ENCODE measurements at places on chromosomes 3 and 15. TPM values are rescaled to one million over a fixed set of nuclear protein-coding genes. Genes with fewer than 3 reads are reported as not detected.
A peak's percentile ranks its signal among the peaks of the same experiment; 100 is the strongest.

GRCh38 chr3:159238646-159239045 is 436.8 kb downstream of the MFSD1 start:
- H3K36me3 ChIP-seq, result no peaks in the 10 kb centered on the region
- H3K4me3 ChIP-seq, result no peak overlapping the region
- no peak for DNase-seq
- H3K27ac ChIP-seq, result no peak overlapping the region

Gene CHST14
- 13.6 TPM for total RNA-seq

GRCh38 chr15:82709421-82710207 is at the start of gene AP3B2:
Gene AP3B2, minus strand, starts transcription at chr15:82709875. Its CDS starts 169 bp downstream, at chr15:82709706.
- H3K27ac ChIP-seq, result peak within 1 kb of the TSS; percentile 7
- peak within 1 kb of the TSS; percentile 61 for H3K4me3 ChIP-seq
- H3K36me3 ChIP-seq, result no peaks in the 10 kb centered on the region
- peaks cover 2% of the 10 kb centered on the region for H3K27me3 ChIP-seq
- peak; percentile 46 for DNase-seq
- peaks cover 4% of the 10 kb centered on the region for H3K4me1 ChIP-seq

Gene SLMAP
- total RNA-seq, result 74.3 TPM

DNA sequence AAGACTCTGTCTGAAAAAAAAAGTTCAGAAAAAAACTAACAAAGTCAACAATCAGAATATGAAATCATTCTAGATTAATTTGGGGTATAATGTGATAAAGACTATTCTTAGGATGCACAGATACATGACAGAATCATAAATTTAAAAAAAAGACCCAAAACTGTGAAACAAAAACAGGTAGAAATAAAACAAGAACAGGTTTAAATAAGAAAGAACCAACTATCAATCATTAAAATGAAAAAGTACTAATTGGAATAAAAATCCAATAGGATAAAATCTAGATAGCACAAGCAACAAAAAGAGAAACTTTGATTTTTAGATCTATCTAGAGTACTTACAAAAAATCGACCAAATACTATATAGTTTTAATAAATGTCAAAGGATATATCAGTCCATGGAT is 13.4 kb downstream of the TMEM202 start:
- H3K4me1 ChIP-seq, result no peaks in the 10 kb centered on the region
- no peaks in the 10 kb centered on the region for H3K36me3 ChIP-seq
- H3K27me3 ChIP-seq, result peaks cover 4% of the 10 kb centered on the region
- DNase-seq, result no peak
- no peak overlapping the region for H3K4me3 ChIP-seq
- no peak overlapping the region for H3K27ac ChIP-seq

DNA sequence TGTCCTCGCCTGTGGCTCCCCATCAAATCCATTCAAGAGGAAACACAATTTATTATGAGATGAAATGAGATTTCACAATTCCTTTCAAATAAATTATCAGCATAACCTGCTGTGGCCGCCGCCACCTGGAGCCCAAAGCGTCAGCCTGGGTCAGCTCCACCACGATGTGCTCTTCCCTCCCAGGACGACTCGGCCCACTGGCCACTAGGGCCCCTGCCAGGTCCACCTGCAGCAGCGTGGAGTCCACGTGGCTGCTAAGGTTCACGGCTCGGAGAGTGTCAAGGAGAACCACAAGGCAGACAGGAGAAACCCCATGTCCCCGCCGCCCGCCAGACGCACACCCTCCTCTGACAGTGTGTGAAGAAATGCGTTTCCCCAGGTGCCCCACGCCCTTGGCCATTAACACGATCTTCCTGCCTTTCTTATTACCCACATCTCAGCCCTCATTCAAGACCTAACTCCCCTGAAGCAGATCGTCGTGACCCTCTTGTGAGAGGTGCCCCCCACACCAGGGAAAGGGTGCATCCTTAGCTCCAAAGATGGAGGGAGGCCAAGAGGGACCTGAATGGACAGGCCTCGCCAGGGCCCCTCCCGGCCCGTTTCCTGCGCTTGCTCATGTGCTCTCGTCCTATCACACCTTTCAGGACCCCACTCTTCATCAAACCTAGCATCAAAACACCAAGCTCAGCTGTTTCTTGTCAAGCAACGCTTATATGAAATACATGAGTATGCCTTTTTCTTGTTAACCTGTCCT is 80.6 kb downstream of the OCA2 start:
- no peak overlapping the region for H3K27ac ChIP-seq
- no peaks in the 10 kb centered on the region for H3K4me1 ChIP-seq
- H3K4me3 ChIP-seq, result no peak overlapping the region
- DNase-seq, result no peak
- no peaks in the 10 kb centered on the region for H3K27me3 ChIP-seq

GRCh38 chr3:48016301-48016973 is at the start of gene MAP4:
Gene MAP4, minus strand, starts transcription at chr3:48016416. Its CDS starts 17,556 bp downstream, at chr3:47998860.
- no peak within 1 kb of the TSS for H3K27ac ChIP-seq
- H3K36me3 ChIP-seq, result no peaks in the 10 kb centered on the region
- H3K27me3 ChIP-seq, result no peaks in the 10 kb centered on the region

Gene PAQR5
- not detected for total RNA-seq

DNA sequence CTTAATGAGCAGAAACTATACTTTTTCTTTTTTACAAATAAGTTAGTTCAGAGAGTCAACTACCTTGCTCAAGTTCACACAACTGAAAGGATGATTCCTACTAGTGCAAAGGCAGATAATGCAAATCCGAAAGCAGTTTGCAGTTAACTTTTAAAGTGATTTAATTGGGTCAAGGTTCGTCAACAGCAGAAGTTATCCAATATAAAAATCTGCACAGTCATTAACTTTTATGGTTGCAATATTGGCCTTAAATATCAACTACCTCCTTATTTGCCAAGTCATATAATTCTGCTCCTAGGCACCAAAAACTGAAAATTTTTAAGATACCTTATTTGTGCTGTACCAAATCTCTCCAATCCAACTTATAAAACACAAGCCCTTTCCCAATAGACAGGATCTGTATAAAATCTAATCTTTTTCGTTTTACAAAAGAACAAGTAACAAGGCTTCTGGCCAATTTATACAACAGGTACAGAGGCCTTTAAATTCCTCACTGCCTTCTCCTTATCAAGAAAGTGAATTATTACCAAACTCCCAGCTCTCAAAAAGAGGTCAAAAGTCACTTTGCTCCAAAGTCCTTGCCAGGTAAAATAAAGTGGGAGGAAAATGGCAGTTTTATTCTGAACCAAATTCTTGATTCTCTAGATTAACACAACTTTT is 416.6 kb upstream of the NECTIN3 start:
- H3K27me3 ChIP-seq, result no peaks in the 10 kb centered on the region
- no peak for DNase-seq
- H3K4me3 ChIP-seq, result no peak overlapping the region
- no peaks in the 10 kb centered on the region for H3K36me3 ChIP-seq
- H3K27ac ChIP-seq, result no peak overlapping the region

- no peak within 1 kb of the TSS for H3K27ac ChIP-seq
- no peaks in the 10 kb centered on the region for H3K27me3 ChIP-seq
- H3K4me1 ChIP-seq, result peaks cover 17% of the 10 kb centered on the region
- DNase-seq, result peak; percentile 39
- H3K4me3 ChIP-seq, result peak within 1 kb of the TSS; percentile 15
- no peaks in the 10 kb centered on the region for H3K36me3 ChIP-seq
Observed at GRCh38 chr3:52533623-52534280, at the start of gene NT5DC2. Gene NT5DC2, minus strand, starts transcription at chr3:52533857. Its CDS starts 120 bp downstream, at chr3:52533737.

Gene KCNMB2
- total RNA-seq, result not detected

Gene TTC21A
- 5.3 TPM for total RNA-seq

DNA sequence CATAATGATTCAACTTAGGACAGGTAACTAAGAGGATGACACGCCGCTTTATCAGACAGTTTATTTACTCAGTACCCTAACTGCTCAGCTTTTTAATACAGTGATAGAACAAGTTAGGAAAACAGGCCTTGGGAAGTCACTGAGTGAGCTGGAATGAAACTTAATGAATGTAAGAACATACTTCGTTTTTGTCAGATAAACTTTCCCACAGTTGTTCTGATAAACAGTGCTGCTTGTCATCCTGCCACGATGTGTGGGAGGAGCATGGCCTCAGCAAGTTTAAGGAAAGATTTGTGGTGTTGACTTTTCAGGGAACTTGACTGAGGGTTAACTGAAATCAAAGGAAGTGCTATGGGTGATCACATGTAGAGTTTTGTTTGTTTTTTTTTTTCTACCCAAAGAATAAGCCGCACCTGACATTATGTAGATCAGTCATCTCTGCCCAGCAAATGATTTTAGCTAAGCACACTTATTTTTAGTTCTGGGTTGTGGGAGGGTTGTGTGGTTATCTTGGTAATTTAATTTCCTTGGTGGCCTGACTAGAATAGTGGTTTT is 5.6 kb upstream of the P2RY14 start:
- no peak overlapping the region for H3K4me3 ChIP-seq
- H3K4me1 ChIP-seq, result no peaks in the 10 kb centered on the region
- H3K27me3 ChIP-seq, result no peaks in the 10 kb centered on the region
- no peaks in the 10 kb centered on the region for H3K36me3 ChIP-seq

DNA sequence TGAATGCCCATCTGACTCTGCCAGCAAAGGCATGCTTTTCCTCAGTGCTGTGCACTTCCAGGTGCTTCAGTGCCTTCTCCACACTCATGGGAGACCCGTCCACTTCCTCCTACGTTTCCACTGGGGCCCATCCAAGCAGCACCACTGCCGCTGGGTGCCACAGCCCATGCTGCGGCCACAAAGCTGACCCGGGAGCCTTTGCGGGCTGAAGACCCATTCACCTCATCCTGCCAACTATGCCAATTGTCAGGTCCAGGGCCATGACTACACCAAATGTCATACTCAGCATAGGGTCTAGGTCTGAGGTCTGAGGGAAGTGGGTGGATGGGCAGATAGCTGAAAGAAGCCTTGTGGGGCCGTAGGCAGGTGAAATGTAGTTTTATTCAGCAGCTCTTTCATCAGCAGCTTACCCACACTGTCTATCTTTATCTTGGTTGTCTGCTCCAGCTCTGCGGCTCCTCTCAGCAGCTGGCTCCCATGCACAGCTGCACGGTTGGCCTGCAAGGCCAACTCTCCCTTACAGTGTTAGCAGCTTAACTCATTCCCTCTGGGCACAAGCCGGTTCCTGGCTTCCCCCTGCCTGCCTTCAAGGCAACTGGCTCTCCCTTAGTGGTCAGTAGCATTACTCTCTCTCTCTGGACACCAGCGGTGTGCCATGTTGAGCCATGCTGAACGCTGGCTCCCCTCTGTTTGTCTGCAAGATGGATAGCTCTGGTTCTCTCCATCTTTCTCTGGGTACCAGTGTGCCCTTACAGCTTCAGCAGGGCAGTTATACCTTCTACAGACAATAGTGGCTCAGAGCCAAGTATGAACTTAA is 63.7 kb upstream of the SIAH2 start:
- no peaks in the 10 kb centered on the region for H3K27me3 ChIP-seq

DNA sequence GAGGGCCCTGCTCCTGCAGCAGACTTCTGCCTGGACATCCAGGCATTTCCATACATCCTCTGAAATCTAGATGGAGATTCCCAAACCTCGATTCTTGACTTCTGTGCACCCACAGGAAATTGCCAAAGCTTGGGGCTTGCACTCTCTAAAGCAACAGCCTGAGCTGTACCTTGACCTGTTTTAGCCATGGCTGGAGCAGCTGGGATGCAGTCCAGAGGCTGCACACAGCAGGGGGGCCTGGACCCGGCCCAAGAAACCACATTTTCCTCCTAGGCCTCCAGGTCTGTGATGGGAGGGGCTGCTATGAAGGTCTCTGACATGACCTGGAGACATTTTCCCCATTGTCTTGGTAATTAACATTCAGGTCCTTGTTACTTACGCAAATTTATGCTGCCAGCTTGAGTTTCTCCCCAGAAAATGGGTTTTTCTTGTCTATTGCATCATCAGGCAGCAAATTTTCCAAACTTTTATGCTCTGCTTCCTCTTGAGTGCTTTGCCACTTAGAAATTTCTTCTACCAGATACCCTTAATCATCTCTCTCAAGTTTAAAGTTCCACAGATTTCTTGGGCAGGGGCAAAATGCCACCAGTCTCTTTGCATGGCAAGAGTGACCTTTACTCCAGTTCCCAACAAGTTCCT is 11.8 kb upstream of the MYO5A start:
- H3K27ac ChIP-seq, result no peak overlapping the region
- H3K4me1 ChIP-seq, result no peaks in the 10 kb centered on the region
- H3K4me3 ChIP-seq, result no peak overlapping the region
- H3K36me3 ChIP-seq, result no peaks in the 10 kb centered on the region
- no peak for DNase-seq

Gene BFSP2
- not detected for total RNA-seq

DNA sequence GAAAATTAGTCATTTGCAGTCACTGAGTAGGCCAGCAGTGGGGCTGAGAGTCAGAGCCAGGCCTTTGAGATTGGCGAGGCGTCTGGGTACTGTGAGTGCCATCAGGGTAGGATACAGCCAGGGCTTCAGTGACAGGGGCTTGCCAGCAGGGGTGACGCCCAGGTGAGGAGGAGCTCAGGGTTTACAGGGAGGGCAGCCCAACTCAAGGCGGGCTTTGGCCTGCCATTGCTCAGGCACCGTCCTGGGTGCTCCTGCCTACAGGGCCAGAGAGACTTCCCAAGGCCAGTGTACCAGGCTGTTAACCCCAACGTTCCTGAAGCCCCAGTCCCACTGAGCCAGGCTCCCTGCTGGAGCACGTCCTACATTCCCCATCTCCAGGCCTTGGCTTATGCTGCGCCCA is 152.0 kb downstream of the FBLN2 start:
- no peaks in the 10 kb centered on the region for H3K4me1 ChIP-seq
- no peak for DNase-seq
- no peak overlapping the region for H3K4me3 ChIP-seq
- no peaks in the 10 kb centered on the region for H3K27me3 ChIP-seq

DNA sequence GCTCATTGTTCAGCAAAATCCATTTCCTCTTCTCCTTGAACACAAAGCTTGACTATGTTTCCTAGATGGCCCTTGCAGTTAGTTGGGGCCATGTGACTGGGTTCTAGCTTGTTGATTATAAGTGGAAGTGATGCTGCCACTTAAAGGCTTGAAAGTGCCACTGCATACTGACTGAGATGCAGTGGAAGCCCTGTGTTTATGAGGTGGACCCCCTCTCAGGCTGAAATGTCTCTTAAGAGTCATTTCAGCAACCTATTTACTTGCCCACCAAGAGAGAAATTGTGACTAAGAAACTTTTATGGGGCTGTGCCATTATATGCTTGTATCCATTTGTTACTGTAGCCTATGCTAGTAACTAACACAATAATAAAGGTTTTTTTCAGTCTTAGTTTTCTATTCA is 8.4 kb upstream of the ANP32A start:
- H3K36me3 ChIP-seq, result no peaks in the 10 kb centered on the region
- H3K4me1 ChIP-seq, result no peaks in the 10 kb centered on the region
- no peak overlapping the region for H3K27ac ChIP-seq
- no peaks in the 10 kb centered on the region for H3K27me3 ChIP-seq
- no peak overlapping the region for H3K4me3 ChIP-seq

- H3K36me3 ChIP-seq, result no peaks in the 10 kb centered on the region
- DNase-seq, result no peak
- H3K27me3 ChIP-seq, result no peaks in the 10 kb centered on the region
Observed at GRCh38 chr3:42300013-42300412, 34.0 kb upstream of the CCK start.

Gene DAZL
- total RNA-seq, result not detected

Gene KLHL40
- not detected for total RNA-seq

DNA sequence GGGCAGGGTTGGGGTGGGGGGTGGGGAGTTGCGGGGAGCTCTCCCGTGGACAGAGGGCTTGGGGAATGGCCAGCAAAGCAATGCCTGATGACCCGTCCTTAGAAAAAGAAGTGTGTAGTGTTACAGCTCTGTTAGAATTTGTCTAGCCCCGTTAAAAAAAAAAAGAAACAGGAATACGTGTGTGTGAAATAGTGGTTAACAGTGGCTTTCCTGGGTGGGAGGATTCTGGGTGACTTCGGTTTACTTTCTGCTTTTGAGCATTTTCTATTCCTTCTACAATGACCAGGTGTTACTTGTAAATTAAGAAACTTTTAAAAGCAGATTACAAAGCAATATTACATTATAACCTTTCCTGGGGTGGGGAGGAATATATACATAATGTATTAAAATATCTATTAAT is 25.0 kb downstream of the H1-8 start:
- peaks cover 16% of the 10 kb centered on the region for H3K4me1 ChIP-seq
- no peak overlapping the region for H3K27ac ChIP-seq
- no peaks in the 10 kb centered on the region for H3K36me3 ChIP-seq
- H3K27me3 ChIP-seq, result no peaks in the 10 kb centered on the region
